Activated T-cell treated with anti-CD3 and anti-CD28 coated beads, Interleukin-2, amount 50 U/mL, for 72 hours (primary cell): ENCODE measurements at places on chromosomes 2 and 18.

GRCh38 chr2:16006537-16007166, 66.3 kb downstream of the MYCN start:
- DNase-seq: no peak

- peak; percentile 16 for DNase-seq
Measured at GRCh38 chr2:112915300-112916144, 4.6 kb downstream of the IL37 start.

- no peak for DNase-seq
Measured at GRCh38 chr18:40056079-40056692, 1898.8 kb upstream of the PIK3C3 start.

GRCh38 chr2:216072473-216072872, 9.1 kb downstream of the PECR start:
- no peak for DNase-seq

GRCh38 chr2:134917360-134917865, 1.2 kb upstream of the CCNT2 start:
- peak; percentile 22 for DNase-seq

GRCh38 chr2:169361706-169362117, 622 bp downstream of the LRP2 start:
- DNase-seq: peak; percentile 22

GRCh38 chr2:66270247-66270646, 164.7 kb upstream of the MEIS1 start:
- no peak for DNase-seq

GRCh38 chr18:79809482-79810192, 11.9 kb downstream of the KCNG2 start:
- DNase-seq: no peak

DNA sequence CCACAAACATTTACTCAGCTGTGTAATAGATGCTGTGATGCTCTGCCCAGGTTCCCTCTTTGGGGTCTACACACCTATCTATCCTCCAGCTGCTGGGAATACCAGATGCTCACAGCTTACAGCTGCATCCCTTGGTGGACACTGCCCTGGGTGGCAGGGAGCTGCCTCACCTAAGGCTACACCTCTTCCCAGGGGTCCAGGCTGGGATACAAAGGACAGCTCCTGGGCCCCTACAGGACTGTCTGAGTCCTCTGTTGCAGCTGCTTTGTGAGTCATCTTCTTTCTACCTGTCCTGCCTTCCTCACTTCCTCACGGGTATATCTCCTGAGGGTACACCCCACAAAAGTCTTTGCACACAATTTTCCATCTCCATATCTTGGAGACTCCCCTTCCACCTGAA, 27.6 kb downstream of the THNSL2 start:
- DNase-seq: no peak

DNA sequence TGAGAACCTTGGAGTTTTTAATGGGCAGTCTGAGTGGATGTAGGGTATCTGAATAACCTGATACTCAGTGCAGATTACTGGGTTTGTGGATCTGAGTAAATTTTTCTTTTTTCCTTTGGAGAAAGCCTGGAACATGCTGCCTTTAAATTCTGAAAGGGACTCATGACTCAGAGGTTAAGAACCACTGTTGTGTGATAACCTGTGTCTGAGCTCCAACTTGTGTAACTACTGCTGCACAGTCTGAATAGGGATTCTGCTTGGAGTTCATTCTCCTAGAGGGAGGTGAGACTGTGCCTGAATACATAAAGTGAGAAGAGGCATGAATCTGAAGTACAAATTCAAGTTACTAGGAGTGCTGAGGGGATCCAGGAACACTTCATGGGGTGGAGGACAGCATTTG, 36.2 kb downstream of the KDM3A start:
- DNase-seq: no peak

DNA sequence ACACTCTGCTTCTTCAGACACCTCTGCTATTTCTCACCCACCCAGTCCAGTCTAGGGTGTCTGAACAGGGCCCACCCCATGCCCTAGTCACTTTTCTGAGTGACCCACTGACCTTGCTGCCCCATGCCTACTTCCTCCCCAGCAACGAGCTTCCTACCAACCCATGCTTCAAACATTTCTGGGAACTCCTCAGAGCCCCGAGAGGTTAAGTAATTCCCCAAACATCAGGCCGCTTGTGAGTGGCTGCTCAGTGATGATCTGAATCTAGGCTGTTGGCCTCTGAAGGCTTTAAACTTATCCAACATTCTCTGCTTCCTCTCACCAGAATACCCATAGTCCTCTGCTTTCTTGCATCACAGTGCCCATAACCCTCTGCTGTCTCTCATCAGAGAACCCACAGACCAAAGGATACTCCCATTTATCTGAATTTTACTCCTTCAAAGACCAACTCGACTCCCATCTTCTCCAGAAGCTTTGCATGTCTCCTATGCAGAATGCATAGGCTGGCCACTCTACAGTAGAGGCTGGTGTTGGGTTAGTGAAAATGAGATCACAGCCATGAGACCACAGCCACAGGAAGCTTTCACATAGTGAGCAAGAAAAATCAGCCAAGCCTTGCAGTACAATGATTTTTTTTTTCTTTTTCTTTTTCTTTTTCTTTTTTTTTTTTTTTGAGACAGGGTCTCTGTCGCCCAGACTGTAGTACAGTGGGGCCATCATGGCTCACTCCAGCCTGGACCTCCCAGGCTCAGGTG, 309.5 kb upstream of the LYPD1 start:
- no peak for DNase-seq

GRCh38 chr18:74282755-74283554, 8.8 kb downstream of the CYB5A start:
- DNase-seq: peak; percentile 17

GRCh38 chr2:148813603-148814065, 61.4 kb upstream of the KIF5C start:
- peak; percentile 87 for DNase-seq

- no peak for DNase-seq
Measured at GRCh38 chr2:235098736-235099494, 147.1 kb downstream of the SH3BP4 start.

- no peak for DNase-seq
Measured at GRCh38 chr2:181723731-181724130, 43.4 kb upstream of the NEUROD1 start.

GRCh38 chr2:191636235-191636543, 41.7 kb upstream of the NABP1 start:
- DNase-seq: no peak
